ENCODE measurements at places on chromosomes 5 and 9.

DNA sequence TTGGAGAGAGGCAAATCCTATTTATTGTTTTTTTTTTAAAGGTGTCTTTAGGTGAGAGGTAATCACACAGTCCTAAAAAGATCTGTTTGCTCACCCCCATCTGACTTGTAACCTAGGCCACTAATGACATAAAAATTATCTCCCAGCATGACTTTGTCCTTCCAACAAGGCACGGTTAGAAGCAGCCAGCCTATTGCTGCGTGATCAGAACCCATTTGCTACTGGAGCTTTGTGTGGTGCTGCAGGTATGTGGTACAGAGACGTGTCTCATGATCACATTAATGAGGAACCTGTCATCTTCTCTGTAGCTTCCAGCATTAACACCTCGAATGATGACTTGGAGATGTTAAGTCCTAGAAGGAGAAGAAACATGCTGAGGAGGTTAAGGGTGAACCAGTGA is 555.8 kb upstream of the TLE4 start:
- no peak for DNase-seq

DNA sequence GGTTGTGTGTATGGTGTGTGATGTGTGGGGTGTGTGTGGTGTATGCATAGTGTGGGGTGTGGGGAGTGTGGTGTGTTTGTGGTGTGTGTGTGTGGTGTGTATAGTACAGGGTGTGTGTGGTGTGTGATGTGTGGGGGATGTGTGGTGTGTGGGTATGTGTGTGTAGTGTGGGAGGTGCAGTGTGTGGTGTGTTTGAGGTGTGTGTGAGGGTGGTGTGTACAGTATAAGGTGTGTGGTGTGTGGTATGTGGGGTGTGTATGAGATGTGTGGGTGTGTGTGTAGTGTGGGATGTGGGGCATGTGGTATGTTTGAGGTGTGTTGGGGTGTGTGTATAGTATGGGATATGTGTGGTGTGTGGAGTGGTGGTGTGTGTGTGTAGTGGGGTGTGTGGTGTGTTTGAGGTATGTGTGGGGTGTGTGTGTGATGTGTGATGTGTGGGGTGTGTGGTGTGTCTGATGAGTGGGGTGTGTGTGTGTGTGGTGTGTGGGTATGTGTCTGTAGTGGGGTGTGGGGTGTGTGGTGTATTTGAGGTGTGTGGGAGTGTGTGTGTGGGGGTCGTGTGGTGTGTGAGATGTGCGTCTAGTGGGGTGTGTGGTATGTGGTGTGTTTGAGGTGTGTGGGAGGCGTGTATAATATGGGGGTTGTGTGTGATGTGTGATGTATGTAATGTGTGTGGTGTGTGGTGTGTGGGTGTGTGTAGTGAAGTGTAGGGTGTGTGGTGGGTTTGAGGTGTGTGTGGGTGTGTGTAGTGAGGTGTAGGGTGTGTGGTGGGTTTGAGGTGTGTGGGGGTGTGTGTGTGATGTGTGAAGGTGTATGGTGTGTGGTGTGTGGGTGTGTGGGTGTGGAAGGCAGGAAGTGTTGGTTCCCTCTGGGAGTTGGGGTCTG is 8.6 kb downstream of the ECSCR start:
- no peak for DNase-seq

DNA sequence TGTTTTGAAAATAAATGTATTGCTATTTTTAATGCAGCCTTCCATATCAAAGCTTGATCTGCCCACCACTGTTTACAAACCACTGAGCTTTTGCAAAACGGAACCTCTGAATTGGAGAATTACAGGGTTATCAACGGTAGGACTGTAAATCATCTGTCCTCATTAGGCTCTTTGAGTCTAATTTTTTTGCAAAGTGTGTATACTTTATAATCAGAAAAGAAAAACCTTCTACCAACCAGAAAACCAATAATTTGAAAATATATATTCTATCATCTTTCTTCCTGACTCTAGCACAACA is 6.8 kb upstream of the SLC2A8 start:
- DNase-seq, result no peak

DNA sequence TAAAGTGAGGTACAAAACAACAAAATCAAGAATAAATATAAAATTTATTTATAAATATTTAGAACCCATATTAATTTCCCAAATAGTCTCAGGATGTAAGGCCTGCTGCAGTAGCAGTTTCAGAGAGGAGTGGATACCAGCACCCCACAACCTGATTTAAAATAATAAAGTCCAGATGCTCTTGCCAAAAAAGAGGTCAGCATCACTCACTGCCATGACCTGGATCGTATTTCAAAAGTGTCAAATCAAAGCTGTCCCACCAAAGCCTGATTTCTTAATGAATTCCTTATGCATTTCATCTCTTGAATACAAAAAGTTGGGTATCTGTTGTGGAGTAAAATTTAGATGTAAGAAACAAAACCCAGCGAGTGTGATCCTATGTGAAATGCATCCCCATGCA is 58.0 kb upstream of the ROR2 start:
- no peak for DNase-seq

DNA sequence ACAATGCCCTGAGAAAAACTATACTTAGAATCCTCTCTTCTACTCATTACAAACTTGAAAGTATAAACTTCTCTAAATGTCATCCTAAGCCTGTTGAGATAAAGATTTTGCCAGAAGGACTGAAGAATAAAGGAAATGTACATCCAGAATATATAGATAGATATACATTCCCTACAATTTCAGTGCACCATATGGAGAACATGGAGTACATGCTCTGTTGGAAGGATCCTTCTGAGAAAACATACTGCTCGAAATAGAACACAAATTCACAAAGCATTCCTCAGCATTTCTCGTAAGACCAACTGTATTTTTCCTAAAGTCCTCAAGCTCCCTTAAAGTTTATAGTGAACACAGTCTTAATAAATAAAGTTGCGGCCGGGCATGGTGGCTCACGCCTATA is 69.7 kb upstream of the RASA1 start:
- no peak for DNase-seq

DNA sequence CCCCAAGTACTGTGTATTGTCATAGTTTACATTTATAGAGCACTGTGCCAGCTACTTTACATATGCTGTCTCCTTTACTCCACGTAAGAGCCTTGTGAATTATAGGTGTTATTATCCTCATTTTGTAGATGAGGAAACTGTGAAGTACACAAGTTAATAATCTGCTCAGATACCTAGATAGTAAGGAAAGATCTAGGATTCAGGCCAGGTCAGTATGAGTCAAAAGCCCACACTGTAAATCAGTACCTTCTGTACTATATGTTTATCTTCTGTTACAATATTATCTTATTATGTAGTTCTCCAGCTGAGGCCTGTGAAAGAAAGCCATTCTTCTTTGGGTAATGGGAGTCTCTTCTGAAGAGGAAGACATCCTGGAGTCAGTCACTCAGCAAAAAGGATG is 72.4 kb upstream of the TLX3 start:
- no peak for DNase-seq

- DNase-seq, result no peak
Measured at GRCh38 chr5:113132564-113132963, 156.0 kb downstream of the DCP2 start.

DNA sequence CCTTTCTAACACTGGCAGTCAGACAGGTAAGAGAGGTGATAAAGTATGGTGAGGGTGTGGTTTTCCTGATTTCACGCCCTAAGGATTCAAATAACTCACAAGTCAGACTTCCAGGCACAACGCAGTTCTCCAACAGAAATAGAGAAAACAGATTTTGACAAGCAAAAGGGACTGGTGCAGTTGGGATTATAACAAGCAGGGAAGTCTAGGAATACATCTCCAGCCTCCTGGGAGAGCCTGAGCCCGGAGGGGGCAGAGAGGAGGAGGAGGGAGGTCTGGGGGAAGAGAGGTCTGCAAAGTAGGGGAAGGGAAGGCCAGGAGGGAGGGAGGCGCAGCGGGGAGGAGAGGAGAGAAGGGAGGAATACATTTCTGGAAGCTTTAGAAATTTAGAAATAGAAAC is 1.6 kb downstream of the CMBL start:
- no peak for DNase-seq
